Peyer's patch (tissue), 4 donors: ENCODE measurements at places on chromosomes 7 and 10. TPM values are rescaled to one million over a fixed set of nuclear protein-coding genes. Genes with fewer than 3 reads are reported as not detected.
A peak's percentile ranks its signal among the peaks of the same experiment; 100 is the strongest.

DNA sequence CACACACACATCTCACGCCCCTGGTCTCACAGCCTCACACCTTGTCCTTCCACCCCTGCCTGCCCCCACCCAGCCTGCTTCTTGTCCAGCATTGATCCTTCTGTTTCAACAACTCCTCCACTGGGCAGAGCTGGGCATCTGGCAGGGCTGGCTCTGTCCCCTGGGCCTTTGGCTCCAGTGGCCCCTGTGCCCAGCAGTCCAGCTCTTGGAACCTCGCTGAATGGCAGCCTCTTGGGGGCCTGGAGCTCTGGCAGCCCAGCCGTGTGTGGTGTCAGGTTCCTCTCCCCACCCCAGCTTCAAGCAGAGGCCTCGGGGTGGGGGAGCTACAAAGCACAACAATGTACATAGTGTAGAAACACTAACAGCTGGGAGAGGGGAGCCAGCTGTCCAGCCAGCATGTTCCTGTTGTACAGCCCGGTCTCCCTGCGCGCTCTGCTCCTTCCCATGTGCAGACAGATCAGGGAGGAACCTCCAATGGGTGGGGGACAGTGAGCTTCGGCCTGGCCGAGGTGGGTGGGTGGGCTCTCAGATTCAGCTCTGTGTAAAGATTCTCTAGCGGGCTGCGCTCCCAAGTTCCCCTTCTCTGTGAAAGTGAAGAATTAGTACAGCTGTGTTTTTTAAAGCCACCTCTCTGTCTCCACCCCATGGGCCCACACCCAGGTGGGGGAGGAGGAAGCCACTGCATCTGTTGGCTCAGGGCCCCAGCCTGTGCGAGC, 19.4 kb downstream of the ZMIZ2 start:
- H3K4me3 ChIP-seq = no peak overlapping the region
- no peaks in the 10 kb centered on the region for H3K27me3 ChIP-seq
- H3K36me3 ChIP-seq = no peaks in the 10 kb centered on the region
- no peaks in the 10 kb centered on the region for H3K4me1 ChIP-seq
- DNase-seq = peak; percentile 83

DNA sequence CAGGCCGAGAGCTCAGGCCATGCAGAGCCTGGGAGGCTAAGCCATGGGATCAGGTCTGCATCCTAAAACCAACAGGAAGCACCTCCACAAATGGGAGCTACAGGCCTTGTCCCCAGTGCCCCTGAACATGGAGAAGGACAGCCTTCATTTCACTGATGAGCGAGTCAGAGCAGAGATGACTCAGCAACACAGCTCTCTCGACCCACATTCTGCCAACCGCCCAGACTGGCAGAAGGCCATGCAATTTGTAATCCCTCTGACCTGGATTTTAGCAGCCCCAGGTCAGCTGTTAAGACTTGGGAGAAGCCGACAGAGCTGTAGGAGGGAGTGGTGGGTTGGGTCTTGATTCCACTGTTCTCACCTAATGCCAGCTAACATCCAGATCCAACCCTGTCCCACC, 25.5 kb downstream of the VOPP1 start:
- no peak overlapping the region for H3K27ac ChIP-seq
- H3K4me3 ChIP-seq = no peak overlapping the region
- H3K36me3 ChIP-seq = no peaks in the 10 kb centered on the region
- H3K4me1 ChIP-seq = peaks cover 26% of the 10 kb centered on the region
- DNase-seq = no peak

DNA sequence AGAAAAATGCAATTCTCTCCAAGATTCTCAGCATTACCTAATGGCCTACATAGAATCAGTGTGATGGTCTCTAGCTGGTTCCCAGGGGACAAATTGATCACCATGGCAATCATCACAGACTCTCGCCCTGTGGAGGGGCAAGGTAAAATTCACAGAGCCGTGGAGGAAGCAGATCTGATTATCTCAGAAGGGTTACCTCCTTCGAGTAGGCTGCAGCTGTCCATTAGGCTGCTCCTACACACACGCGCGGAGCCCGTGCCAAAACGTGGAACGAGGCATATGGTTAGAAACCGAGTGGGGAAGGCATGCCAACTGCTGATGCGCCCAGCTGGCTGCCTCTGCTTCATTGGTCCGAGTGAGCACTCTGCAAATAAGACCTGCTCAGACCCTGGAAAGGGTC, 52.8 kb upstream of the PTER start:
- H3K36me3 ChIP-seq = no peaks in the 10 kb centered on the region
- no peak for DNase-seq
- H3K4me3 ChIP-seq = no peak overlapping the region
- no peaks in the 10 kb centered on the region for H3K4me1 ChIP-seq

DNA sequence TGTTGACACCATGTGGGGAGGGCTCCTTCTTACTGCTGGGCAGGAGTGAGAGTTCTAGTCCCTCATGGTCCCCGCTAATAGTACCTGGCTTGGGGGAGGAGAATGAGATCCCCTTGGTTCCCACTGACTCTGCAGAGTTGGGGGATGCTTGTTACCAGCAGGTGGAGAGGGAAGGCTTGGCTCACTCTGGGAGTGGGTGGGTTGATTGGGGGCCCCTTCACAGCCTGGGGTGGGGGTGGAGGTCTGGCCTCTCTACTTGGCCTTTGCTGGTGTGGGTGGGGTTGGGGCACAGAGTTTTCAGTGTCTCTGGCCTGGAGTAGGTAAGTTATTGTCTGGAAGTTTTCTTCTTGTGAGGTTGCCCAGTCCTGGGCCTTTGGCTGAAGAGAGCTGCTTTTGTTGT, 31.9 kb downstream of the ADCY1 start:
- no peak overlapping the region for H3K4me3 ChIP-seq
- no peak overlapping the region for H3K27ac ChIP-seq
- no peaks in the 10 kb centered on the region for H3K4me1 ChIP-seq

Gene NPC1L1
- total RNA-seq = 0.66 TPM

GRCh38 chr7:25994433-25994994, 157.5 kb upstream of the NFE2L3 start:
- no peak overlapping the region for H3K27ac ChIP-seq
- DNase-seq = no peak
- no peaks in the 10 kb centered on the region for H3K27me3 ChIP-seq
- H3K36me3 ChIP-seq = no peaks in the 10 kb centered on the region
- no peaks in the 10 kb centered on the region for H3K4me1 ChIP-seq
- no peak overlapping the region for H3K4me3 ChIP-seq

GRCh38 chr7:136023134-136023869, 46.1 kb upstream of the MTPN start:
- no peak overlapping the region for H3K4me3 ChIP-seq
- no peaks in the 10 kb centered on the region for H3K27me3 ChIP-seq
- no peaks in the 10 kb centered on the region for H3K36me3 ChIP-seq
- H3K27ac ChIP-seq = no peak overlapping the region
- no peak for DNase-seq

Gene GIMAP1
- 7.4 TPM for total RNA-seq

- no peaks in the 10 kb centered on the region for H3K27me3 ChIP-seq
- H3K27ac ChIP-seq = no peak overlapping the region
- no peak for DNase-seq
These were observed 75.3 kb downstream of the POLL start for GRCh38 chr10:101512738-101513137.

Gene PRKCQ
- 1.8 TPM for total RNA-seq

Gene CC2D2B
- total RNA-seq = 2.2 TPM

DNA sequence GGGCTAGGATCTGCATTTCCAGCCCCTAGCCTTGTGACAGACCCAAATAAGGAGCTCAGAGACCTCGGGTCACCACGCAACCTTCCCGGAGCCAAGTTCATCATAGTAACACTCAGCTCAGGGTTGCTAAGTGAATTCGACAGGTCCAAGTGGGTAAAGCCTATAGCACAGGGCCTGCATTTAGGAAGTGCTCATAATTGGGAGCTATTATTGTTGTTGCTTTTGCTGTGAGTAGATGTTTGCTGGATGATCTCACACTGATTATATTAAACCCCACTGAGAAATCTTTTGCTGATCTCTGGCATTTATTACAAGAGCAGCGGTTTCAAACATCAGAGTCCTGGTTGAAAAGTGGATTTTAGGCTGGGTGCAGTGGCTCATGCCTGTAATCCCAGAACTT, 20.3 kb upstream of the SAR1A start:
- DNase-seq = no peak
- H3K36me3 ChIP-seq = no peaks in the 10 kb centered on the region
- no peaks in the 10 kb centered on the region for H3K4me1 ChIP-seq
- H3K4me3 ChIP-seq = no peak overlapping the region
- H3K27me3 ChIP-seq = no peaks in the 10 kb centered on the region

GRCh38 chr7:24325708-24326107, 41.7 kb downstream of the NPY start:
- H3K4me1 ChIP-seq = no peaks in the 10 kb centered on the region
- H3K36me3 ChIP-seq = no peaks in the 10 kb centered on the region
- no peaks in the 10 kb centered on the region for H3K27me3 ChIP-seq
- no peak overlapping the region for H3K4me3 ChIP-seq
- peak; percentile 17 for DNase-seq

DNA sequence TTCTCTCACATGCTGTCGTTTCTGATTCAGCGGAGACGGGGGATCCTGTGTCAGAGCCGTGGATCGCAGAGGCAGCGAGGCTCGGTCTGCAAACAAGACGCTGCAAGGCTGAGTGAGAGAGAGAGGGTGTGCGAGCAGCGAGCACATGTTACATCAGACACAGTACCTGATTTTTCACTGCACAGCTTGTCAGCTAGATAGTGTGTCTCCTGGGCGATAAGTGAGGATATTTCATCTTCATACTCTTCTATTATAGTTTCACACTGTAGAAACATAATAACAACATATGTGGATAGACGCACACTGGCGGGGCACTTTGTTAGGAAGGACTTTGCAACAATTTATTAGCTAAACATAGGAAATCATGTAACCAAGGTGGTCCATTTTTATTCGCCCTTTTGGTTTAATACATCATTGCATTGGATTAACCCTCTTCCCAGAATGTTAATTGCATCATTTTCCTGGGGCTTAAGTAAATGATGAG, 39.5 kb downstream of the CNPY1 start:
- H3K4me3 ChIP-seq = no peak overlapping the region
- H3K27me3 ChIP-seq = peaks cover 47% of the 10 kb centered on the region
- peak; percentile 27 for DNase-seq
- H3K4me1 ChIP-seq = peaks cover 8% of the 10 kb centered on the region
- no peaks in the 10 kb centered on the region for H3K36me3 ChIP-seq
- H3K27ac ChIP-seq = no peak overlapping the region

DNA sequence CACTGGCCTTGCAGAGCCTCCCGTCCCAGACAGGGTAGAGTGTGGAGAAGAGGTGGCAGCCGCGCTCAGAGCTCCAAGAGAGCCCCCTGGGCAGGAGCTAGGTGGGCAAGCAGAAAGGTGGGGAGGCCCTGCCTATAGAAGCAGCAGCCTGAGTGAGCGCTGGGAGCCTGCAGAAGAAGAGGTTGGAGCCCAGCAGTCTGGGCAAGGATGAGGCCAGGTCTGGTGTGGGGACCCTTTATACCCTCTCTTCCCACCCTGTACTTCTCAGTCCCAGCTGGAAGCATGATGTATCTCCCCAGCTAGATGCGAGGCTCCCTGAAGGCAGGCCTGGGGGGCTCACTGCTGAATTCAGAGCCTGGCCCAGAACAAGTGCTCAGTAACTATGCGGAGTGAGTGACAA, 44.5 kb upstream of the ZMIZ1 start:
- no peaks in the 10 kb centered on the region for H3K36me3 ChIP-seq
- peak; percentile 47 for DNase-seq
- no peak overlapping the region for H3K27ac ChIP-seq
- H3K27me3 ChIP-seq = no peaks in the 10 kb centered on the region

- H3K4me3 ChIP-seq = no peak overlapping the region
- no peaks in the 10 kb centered on the region for H3K36me3 ChIP-seq
- no peaks in the 10 kb centered on the region for H3K27me3 ChIP-seq
- H3K4me1 ChIP-seq = no peaks in the 10 kb centered on the region
These were observed 271.7 kb downstream of the TCF7L2 start for GRCh38 chr10:113221756-113222168.

Gene MYPN
- not detected for total RNA-seq

GRCh38 chr7:145431834-145432233, 596.0 kb upstream of the TPK1 start:
- no peaks in the 10 kb centered on the region for H3K27me3 ChIP-seq
- no peaks in the 10 kb centered on the region for H3K36me3 ChIP-seq
- no peak overlapping the region for H3K4me3 ChIP-seq
- DNase-seq = no peak

Gene FAM200A
- 2.2 TPM for total RNA-seq

- H3K4me3 ChIP-seq = no peak overlapping the region
- no peaks in the 10 kb centered on the region for H3K27me3 ChIP-seq
- H3K36me3 ChIP-seq = no peaks in the 10 kb centered on the region
- H3K27ac ChIP-seq = no peak overlapping the region
- H3K4me1 ChIP-seq = no peaks in the 10 kb centered on the region
These were observed 48.2 kb downstream of the KAT6B start for GRCh38 chr10:74874649-74875048.

DNA sequence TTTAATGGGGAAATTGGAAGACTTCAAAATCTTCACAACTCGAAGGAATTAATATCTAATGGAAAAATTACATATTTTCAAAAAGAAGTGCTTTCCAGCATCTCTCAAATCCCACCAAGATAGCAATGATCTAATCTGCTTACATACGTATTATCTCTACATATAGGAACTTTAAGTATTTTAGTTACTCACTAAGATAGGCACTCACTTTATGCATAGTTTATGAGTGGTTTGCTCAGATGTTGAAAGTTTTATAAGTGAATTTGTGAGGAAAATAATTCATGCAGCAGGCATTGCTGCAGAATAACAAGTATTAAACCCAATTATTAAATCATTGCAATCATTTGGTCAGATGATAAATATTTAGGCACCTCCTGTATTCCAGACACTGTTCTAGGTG, 2.3 kb upstream of the CYTH3 start:
- no peak overlapping the region for H3K4me3 ChIP-seq
- no peak overlapping the region for H3K27ac ChIP-seq
- H3K4me1 ChIP-seq = peaks cover 31% of the 10 kb centered on the region
- H3K27me3 ChIP-seq = no peaks in the 10 kb centered on the region
- no peaks in the 10 kb centered on the region for H3K36me3 ChIP-seq
- DNase-seq = no peak

- no peaks in the 10 kb centered on the region for H3K4me1 ChIP-seq
- H3K4me3 ChIP-seq = no peak overlapping the region
- no peaks in the 10 kb centered on the region for H3K36me3 ChIP-seq
- H3K27ac ChIP-seq = no peak overlapping the region
These were observed 564.5 kb upstream of the GHITM start for GRCh38 chr10:83574770-83575169.

DNA sequence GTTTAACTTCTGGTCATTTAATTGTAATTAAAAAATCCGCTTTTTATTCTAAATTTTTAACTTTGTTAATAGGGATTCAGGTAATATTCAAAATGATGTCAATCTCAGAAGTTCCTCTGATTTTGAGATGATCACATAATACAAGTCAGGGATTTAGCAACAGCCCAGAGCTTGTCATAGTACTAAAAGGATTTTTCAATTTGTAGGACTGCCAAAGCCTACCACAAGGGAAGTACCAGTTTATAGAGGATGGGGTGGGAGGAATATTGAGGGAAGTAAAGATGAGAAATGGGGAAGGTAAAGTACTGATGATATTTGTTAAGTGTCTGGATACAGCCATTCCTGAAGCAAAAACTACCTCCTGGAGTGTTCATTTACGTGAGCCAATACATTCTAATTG, 278.2 kb upstream of the TEX47 start:
- no peak for DNase-seq
- H3K36me3 ChIP-seq = no peaks in the 10 kb centered on the region
- H3K4me3 ChIP-seq = no peak overlapping the region
- no peaks in the 10 kb centered on the region for H3K4me1 ChIP-seq
- no peaks in the 10 kb centered on the region for H3K27me3 ChIP-seq
- no peak overlapping the region for H3K27ac ChIP-seq

GRCh38 chr10:31347705-31348104, 28.7 kb downstream of the ZEB1 start:
- H3K4me1 ChIP-seq = no peaks in the 10 kb centered on the region
- H3K36me3 ChIP-seq = no peaks in the 10 kb centered on the region
- no peak overlapping the region for H3K27ac ChIP-seq
- H3K4me3 ChIP-seq = no peak overlapping the region
- no peak for DNase-seq
